ENCODE measurements at places on chromosomes 7 and 10. TPM values are rescaled to one million over a fixed set of nuclear protein-coding genes. Genes with fewer than 3 reads are reported as not detected.

CCDC172 gene
- not detected for total RNA-seq

ABCB1 gene
- 0.22 TPM for total RNA-seq

PDK4 gene
- total RNA-seq = 10.3 TPM

C7orf33 gene
- not detected for total RNA-seq

EDRF1 gene
- total RNA-seq = 17.0 TPM

CYTH3 gene
- total RNA-seq = 30.0 TPM

OPALIN gene
- total RNA-seq = not detected

SPDYE9 gene
- total RNA-seq = not detected

CYP2C8 gene
- total RNA-seq = not detected

NPFFR1 gene
- not detected for total RNA-seq

IDI2 gene
- total RNA-seq = not detected

SMC3 gene
- total RNA-seq = 57.1 TPM

SNX8 gene
- 85.4 TPM for total RNA-seq

EBLN1 gene
- not detected for total RNA-seq

MYO1G gene
- total RNA-seq = 0.26 TPM

NSUN6 gene
- total RNA-seq = 5.2 TPM

ZNF467 gene
- total RNA-seq = 0.97 TPM

CYP2E1 gene
- not detected for total RNA-seq

PIK3AP1 gene
- 1.0 TPM for total RNA-seq

LRGUK gene
- total RNA-seq = 0.60 TPM

GPR26 gene
- total RNA-seq = not detected

IL15RA gene
- 3.0 TPM for total RNA-seq

KBTBD2 gene
- total RNA-seq = 26.4 TPM

TDRD1 gene
- total RNA-seq = not detected

NEUROD6 gene
- total RNA-seq = not detected

TMEM176B gene
- total RNA-seq = 0.11 TPM

CAMK1D gene
- 6.3 TPM for total RNA-seq

SPDYE11 gene
- total RNA-seq = not detected

PCLO gene
- total RNA-seq = 0.88 TPM

DOCK1 gene
- total RNA-seq = 23.5 TPM

TEX47 gene
- total RNA-seq = not detected

C10orf62 gene
- total RNA-seq = not detected

AKR1C4 gene
- total RNA-seq = 0.24 TPM

TBX20 gene
- total RNA-seq = 1.2 TPM

ELN gene
- 0.13 TPM for total RNA-seq

AKR1D1 gene
- 0.18 TPM for total RNA-seq

CTNNA3 gene
- not detected for total RNA-seq

TRA2A gene
- 76.9 TPM for total RNA-seq

ANKRD30A gene
- total RNA-seq = 0.31 TPM

ENTPD7 gene
- 8.7 TPM for total RNA-seq

SEC23IP gene
- 57.6 TPM for total RNA-seq

SYNPO2L gene
- total RNA-seq = not detected

GDF10 gene
- 0.22 TPM for total RNA-seq

GPR15LG gene
- not detected for total RNA-seq

CALN1 gene
- not detected for total RNA-seq

GIMAP4 gene
- total RNA-seq = not detected

LIPF gene
- not detected for total RNA-seq

POR gene
- 171 TPM for total RNA-seq

LRMDA gene
- 3.8 TPM for total RNA-seq

TMEM130 gene
- total RNA-seq = 0.31 TPM

SLC26A3 gene
- not detected for total RNA-seq

WNT2 gene
- not detected for total RNA-seq

HOXA4 gene
- 1.2 TPM for total RNA-seq

MET gene
- total RNA-seq = 81.1 TPM

CYP2C18 gene
- total RNA-seq = not detected

LRRTM3 gene
- not detected for total RNA-seq

ATOH7 gene
- 0.20 TPM for total RNA-seq

Data from A549 treated with GW870086 at 1 μM for 4 hours (cell line).